ENCODE measurements at places on chromosomes 16 and 17.

- no peak for DNase-seq
These were observed 262.3 kb downstream of the C16orf95 start for GRCh38 chr16:87054856-87055255.

- no peak for DNase-seq
These were observed 10.5 kb downstream of the CEP295NL start for GRCh38 chr17:78892520-78892919.

DNA sequence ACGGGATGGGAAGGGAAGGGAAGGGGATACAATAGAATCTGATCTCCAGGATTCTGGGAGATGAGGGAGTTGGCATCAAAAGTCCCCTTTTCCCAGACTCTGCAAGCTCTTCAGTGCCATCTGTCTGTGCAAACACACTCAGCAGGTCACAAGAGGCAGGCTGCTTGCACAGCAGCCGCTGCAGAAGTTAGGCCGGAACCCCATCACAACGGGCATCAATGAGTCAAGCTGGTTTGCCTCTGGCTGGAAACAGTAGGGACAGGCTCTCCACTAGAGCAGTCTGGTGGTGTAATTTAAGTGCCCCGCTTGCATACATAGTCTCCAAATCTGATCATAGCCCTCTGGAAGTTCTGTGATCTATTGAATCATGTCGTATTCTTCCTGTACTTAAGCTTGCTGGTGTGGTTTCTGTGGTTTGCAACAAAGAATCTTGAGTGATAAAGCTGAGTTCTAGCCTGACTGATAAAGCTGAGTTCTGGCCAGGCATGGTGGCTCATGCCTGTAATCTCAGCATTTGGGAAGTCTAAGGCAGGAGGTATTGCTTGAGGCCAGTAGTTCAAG is 33.7 kb upstream of the KDM8 start:
- DNase-seq, result no peak

- DNase-seq, result no peak
These were observed 11.8 kb downstream of the ENDOV start for GRCh38 chr17:80426671-80427326.

- no peak for DNase-seq
These were observed 174.6 kb upstream of the RPH3AL start for GRCh38 chr17:527247-527646.

DNA sequence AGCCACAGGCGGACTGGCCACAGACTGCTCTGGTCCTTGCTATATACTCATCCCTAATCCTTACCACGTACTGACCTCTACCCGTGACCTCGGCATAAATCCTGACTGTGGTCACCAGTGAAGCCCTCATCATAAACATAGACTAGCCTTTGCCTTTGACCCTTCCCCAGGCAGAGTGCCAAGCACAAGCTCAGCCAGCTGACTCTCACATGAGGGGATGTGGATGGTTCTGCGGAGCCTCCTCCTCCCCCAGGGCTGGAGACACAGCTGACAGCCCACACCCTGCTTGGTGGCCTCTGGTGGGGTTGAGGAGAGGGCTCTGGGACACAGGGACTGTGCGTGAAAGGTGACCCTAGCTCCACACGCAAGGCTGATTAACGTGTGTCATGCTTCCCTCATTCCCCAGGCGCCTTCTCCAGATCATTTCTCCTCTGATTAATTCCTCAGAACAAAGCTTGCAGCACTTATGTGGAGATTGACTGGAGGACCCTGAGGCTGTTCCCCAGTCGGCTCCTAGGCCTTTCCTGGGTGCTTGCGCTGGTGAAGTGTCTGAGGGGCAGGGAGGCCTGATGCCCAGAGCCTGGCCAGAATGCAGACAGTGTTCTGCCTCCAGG is 241.5 kb upstream of the NLRP1 start:
- DNase-seq, result no peak

DNA sequence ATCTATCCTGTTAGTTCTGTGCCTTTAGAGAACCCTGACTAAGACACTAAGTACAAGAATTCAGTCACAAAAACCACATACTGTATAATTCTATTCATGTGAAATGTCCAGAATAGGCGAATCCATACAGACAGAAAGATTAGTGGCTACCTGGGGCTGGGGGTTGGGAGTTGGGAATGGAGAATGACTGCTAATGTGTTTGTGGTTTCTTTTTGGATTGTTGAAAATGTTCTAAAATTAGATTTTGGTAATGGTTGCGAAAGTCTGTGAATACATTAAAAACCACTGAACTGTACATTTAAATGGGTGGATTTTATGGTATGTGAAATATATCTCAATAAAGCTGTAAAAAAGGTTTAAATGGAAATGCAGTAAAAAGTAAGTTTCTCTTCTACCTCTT is 80.4 kb upstream of the AKTIP start:
- no peak for DNase-seq

- DNase-seq, result no peak
These were observed 21.2 kb downstream of the SMG6 start for GRCh38 chr17:2282297-2282873.

GRCh38 chr16:76441391-76441790 is 164.2 kb downstream of the CNTNAP4 start:
- no peak for DNase-seq

GRCh38 chr17:58319173-58320162 is 9.1 kb downstream of the TSPOAP1 start:
- DNase-seq, result no peak

GRCh38 chr17:36813357-36813756 is 123.9 kb upstream of the LHX1 start:
- no peak for DNase-seq

DNA sequence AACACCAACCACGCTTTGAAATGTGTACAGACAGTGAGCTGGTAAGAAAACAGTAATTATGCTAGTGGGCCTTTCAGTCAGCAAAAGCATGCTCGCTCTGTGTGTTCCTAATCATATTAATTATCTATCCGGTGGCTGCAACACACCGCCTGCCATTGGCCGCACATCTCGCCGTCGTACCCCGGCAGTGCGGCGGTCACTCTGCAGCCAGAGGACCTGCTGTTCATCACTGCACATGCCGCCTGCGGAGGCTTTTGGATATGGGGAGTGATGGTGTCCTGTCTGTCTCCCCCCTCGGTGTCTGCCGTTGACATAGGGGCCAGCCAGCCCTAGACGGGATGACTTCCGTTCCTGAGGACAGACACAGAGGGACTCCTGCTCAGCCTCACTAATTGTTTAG is 68.5 kb downstream of the RPA1 start:
- no peak for DNase-seq

- no peak for DNase-seq
These were observed 111.3 kb downstream of the HS3ST3A1 start for GRCh38 chr17:13490427-13490826.

DNA sequence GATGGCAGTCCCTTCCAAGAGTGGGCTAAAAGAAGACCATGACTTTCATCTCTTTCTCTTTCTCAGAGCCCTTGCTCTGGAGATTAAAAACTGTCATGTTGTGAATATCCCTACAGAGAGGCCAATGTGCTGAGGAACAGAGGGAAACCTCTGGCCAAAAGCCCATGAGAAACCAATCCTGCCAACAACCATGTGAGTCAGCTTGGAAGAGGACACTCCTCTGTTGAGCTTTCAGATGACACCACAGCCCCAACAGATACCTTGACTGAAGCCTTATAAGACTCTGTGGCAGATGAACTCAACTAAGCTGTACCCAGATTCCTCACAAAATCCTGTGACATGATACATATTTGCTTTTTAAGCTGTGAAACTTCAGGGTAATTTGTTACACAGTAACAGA is 19.6 kb downstream of the CPPED1 start:
- DNase-seq, result no peak

DNA sequence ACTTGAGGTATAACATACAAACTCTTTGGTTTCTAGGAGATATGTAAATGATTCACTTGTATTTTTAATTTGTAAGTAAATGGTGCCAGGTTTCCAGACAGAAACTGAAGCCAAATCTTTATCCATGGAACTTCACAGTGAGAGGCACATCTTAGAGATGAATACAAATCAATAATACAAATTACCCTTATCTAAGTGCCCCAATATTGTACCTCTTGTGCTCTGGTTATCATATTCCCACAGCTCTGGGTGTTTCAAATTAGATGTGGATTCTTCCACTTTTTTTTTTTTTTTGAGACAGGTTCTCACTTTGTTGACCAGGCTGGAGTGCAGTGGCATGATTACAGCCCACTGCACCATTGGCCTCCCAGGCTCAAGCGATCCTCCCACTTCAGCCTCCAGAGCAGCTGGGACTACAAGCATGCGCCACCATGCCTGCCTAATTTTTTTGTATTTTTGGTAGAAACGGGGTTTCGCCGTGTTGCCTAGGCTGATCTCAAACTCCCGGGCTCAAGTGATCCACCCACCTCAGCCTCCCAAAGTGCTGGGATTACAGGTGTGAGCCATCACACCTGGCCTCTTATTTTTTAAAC is 38.0 kb upstream of the DHX40 start:
- no peak for DNase-seq

- DNase-seq, result no peak
These were observed 6.3 kb upstream of the NPTX1 start for GRCh38 chr17:80482555-80483308.

GRCh38 chr17:10197721-10198508 is 491 bp downstream of the GAS7 start:
- DNase-seq, result no peak

DNA sequence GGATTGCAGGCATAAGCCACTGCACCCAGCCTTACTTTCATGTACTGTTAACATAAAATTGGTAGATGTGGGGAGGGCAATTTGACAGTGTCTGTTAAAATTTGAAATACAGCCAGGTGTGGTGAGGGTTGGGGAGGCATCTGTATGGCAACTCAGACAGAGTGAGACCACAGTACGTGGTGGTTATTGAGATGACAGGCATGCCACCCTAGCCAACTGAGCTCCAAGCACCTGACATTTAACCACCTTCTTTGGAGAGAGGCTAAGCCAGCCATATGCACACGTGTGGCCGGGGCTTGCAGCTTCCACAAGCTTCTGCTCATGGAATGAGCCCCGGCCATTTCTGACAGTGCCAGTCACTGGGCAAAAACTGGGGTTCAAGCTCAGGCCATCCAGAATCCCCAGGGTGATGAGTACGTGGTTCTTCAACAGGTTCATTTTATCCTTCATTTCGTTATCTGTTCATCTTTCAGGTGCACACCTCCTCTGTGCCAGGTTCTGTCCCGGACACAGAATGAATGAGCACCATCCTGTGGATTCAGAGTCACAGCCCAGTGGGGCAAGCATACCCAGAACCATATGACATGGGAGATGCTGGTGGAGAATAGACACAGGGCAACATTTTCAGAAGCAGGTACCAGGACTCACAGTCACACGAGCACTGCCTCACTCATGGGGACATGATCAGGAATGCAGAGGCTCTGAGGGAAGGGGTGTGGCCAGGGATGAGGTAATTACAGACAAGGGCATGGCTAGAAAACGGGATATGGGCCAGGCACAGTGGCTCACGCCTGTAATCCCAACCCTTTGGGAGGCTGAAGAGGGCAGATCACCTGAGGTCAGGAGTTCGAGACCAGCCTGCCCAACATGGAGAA is 36.2 kb downstream of the C16orf82 start:
- no peak for DNase-seq

GRCh38 chr17:63039899-63040602 is 74.0 kb downstream of the TANC2 start:
- DNase-seq, result no peak

GRCh38 chr17:36717088-36717487 is 115.7 kb downstream of the MRM1 start:
- DNase-seq, result no peak

- no peak for DNase-seq
These were observed 14.1 kb downstream of the ALDH3A1 start for GRCh38 chr17:19733953-19734526.

- DNase-seq, result no peak
These were observed 25.4 kb downstream of the CCR7 start for GRCh38 chr17:40539711-40540411.

- no peak for DNase-seq
These were observed 26.0 kb upstream of the MON1B start for GRCh38 chr16:77165006-77165405.

GRCh38 chr16:28151180-28151579 is 60.6 kb downstream of the XPO6 start:
- no peak for DNase-seq

GRCh38 chr17:18038149-18038850 is 668 bp downstream of the ATPAF2 start:
- DNase-seq, result no peak

- DNase-seq, result no peak
These were observed 80.2 kb upstream of the ALOX12 start for GRCh38 chr17:6915620-6916019.

DNA sequence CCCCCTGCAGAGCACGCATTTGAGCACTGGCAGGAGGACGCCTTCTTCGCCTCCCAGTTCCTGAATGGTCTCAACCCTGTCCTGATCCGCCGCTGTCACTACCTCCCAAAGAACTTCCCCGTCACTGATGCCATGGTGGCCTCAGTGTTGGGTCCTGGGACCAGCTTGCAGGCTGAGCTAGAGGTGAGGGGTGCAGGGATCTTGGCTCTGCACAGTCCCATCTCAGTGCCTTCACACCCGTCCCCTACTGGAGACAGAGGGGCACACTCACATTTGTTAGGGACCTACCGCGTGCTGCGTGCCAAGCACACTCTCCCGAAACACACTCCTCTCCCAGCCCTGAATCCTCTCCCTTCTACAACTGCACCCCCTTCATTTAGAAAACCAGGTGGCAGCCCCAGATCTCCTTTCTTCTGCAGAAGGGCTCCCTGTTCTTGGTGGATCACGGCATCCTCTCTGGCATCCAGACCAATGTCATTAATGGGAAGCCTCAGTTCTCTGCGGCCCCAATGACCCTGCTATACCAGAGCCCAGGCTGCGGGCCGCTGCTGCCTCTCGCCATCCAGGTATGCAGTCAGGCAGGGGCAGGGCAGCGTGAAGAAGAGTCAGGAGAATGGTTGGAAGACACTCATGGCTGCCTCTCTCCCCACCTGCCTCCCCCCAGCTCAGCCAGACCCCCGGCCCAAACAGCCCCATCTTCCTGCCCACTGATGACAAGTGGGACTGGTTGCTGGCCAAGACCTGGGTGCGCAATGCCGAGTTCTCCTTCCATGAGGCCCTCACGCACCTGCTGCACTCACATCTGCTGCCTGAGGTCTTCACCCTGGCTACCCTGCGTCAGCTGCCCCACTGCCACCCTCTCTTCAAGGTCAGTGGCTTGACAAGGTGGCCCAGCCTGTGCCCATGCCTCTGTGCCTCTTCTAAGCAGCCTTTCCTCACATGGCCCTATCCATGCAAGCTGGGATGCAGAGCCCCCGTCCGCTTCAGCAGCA is 6.3 kb downstream of the ALOX15B start:
- no peak for DNase-seq

DNA sequence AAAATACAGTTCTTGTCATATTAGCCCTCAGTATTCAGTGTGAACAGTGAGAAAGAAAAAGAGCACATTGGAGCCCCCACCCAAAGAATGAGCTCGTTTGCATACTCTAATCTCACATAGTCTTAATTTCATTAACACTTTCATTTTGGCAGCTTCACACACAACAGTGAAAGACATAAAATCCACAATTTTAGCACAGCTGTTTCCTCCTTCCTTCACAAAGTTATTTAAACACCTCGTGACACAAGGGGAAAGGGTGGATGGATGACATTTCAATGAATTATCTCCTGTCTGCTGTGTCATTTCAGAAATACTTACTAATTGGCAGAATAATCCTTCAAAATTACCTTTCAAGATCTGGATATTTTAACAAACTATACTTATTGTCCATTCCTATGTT is 299.3 kb downstream of the KCNJ2 start:
- no peak for DNase-seq

- no peak for DNase-seq
These were observed 37.4 kb downstream of the ZDHHC7 start for GRCh38 chr16:84973776-84974523.

Data from NCI-H1417 treated with DMSO at 0.1 percent for 48 hours (cell line).